Fibroblast of skin of left biceps (primary cell): ENCODE measurements at places on chromosomes 11 and 22.
A peak's percentile ranks its signal among the peaks of the same experiment; 100 is the strongest.

DNA sequence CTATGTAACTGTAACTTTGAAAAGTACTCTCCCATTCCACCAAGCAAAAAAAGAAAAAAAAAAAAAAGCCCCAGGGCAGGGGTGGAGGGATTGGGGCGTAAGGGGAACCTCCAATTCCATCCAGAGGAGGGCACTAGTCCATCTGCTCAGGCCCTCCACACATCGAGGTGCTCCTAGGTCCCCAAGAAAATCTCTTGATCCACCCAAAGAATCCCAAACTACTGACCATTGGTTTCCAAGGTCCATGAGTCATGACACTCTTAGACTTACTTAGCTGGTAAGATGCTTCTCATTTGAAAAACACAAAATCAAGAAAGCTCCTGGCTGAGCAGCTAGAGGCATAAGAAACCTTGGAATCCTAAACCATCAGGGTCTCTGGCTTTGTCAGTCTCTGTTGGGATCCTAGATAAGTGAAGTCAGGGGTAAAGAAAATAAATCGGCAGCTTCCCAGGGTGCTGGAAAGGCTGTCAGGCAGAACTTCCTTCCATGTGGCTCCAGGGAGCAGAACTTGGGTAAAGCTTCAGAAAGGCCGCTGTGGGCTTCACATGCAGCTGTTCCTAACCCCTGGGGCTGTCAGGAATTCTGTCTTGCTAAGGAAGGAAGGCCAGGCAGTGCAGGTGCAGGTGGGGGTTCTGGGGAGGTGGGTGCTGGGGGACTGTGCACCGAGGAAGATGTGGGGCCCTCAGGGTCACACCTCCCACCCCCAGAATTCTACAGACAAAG, 49.4 kb upstream of the ADA2 start:
- no peak for DNase-seq

GRCh38 chr11:61155741-61156140, 5.5 kb downstream of the VPS37C start:
- DNase-seq, result no peak

GRCh38 chr11:75539459-75540334, 14.0 kb upstream of the GDPD5 start:
- no peak for DNase-seq

DNA sequence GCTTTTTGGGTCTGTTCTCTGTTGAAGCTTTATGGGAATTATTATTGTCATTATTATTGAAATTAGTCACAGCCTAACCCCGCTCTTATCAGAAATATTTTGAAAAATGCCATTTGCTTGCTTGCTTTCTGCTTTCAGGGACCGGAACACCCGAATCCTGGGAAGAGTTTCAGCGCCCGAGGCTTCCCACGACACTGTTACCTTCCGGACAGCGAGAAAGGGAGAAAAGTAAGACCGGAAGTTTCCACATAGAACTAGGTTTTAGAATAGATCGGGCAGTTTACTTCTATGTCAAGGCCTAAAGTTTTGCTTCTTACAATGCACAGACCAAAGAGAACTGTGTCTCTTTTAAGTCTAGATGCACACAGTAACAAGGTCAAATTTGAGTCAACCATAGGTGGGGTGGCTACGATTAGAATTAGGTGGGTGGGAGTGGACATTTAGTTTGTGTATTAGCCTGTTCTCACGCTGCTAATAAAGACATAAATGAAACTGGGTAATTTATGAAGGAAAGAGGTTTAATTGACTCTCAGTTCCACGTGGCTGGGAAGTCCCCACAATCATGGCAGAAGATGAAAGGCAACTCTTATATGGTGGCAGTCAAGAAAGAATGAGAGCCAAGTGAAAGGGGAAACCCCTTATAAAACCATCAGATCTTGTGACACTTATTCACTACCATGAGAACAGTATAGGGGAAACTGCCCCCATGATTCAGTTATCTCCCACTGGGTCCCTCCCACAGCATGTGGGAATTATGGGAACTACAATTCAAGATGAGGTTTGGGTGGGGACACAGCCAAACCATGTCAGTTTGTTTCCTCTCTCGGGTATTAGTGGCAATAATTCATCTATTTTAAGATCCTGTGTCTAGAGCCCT, 12.9 kb downstream of the MPEG1 start:
- no peak for DNase-seq

DNA sequence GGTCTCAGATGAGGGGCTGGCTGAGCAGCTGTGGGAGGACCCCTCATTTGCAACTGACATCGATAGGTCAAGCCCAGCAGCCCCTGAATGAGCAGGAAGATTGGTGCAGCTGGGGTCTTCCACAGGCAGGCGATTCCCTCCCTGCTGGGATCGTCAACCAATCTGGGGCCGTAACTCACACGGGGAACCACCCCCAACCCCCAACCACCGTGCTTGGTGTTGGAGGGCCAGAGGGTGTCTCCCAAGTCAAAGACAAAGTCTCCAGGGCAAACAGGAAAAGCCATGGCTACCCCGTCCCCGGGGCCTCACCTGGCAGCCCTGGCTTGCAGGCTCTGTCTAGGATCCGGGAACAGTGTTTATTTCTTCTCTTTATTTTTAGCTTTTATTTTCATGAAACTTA, 26.9 kb upstream of the SCUBE1 start:
- no peak for DNase-seq

GRCh38 chr11:21069909-21070308, 400.5 kb downstream of the NELL1 start:
- no peak for DNase-seq

GRCh38 chr22:19855504-19856409, 1.1 kb upstream of the GNB1L start:
- no peak for DNase-seq

- DNase-seq, result no peak
Measured at GRCh38 chr11:83858694-83859093, 572.5 kb upstream of the CCDC90B start.

GRCh38 chr11:44010789-44011251, 37.0 kb upstream of the ACCSL start:
- DNase-seq, result peak; percentile 71
